Memory B cell (primary cell): ENCODE measurements at places on chromosomes 3 and 15.

DNA sequence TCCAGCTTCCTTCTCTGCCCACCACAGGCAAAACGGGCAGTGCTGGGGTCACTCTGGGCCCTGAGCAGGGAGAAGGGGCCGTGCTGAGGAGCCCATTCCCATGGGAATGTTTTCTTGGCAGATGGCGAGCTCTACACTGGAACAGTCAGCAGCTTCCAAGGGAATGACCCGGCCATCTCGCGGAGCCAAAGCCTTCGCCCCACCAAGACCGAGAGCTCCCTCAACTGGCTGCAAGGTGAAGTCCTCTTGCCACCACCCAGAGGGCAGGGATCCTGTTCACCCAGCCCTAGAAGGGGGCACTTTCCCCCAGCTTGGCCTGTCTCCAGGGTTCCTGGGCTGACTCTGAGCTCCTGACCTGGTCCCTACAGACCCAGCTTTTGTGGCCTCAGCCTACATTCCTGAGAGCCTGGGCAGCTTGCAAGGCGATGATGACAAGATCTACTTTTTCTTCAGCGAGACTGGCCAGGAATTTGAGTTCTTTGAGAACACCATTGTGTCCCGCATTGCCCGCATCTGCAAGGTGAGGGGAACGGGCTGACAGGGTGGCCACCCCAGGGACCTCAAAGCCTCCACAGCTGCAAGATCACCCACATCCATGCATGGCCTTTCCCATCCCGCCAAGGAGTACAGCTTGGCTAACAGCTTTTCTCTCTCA is 12.4 kb downstream of the CIB1 start:
- DNase-seq = no peak

- no peak for DNase-seq
These were observed 152.6 kb downstream of the DPH6 start for GRCh38 chr15:35393398-35393797.

DNA sequence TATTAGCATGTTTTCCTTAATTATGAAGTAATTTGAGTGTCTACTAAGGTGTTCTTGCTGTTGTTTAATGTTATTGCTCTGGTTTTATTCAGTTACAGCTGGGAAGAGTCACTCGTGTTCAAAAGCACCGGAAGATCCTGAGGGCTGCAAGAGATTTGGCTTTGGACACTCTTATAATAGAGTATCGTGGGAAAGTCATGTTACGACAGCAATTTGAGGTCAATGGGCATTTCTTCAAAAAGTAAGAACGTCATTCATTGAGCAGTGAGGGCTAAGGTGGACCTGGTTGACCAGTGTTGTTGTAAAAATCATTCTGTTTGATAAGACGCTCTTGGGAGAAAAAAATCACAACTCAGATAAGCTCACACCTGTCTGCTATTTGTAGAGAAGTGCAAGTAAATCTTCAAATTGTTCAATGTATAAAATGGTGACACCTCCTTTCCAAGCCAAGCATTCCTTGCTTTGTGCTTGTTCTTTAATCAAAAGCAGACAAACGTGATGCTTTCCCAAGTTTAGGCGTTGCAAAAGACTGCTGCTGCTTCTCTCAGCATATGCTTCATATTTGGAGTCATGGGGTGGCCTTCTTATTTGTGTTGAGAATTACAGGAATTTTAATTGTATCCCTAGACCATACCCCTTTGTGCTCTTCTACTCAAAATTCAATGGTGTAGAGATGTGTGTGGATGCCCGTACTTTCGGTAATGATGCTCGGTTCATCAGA is 44.2 kb downstream of the SETD5 start:
- DNase-seq = no peak

- no peak for DNase-seq
These were observed 43.3 kb downstream of the RBMS3 start for GRCh38 chr3:29324180-29324651.

GRCh38 chr3:194541483-194541882 is 54.7 kb upstream of the ATP13A3 start:
- no peak for DNase-seq

- DNase-seq = no peak
These were observed 30.8 kb upstream of the MAGEF1 start for GRCh38 chr3:184742676-184743135.

- DNase-seq = no peak
These were observed 5.7 kb upstream of the DYNLT2B start for GRCh38 chr3:196323691-196324090.

GRCh38 chr3:158713094-158713499 is 19.2 kb downstream of the RARRES1 start:
- DNase-seq = no peak

DNA sequence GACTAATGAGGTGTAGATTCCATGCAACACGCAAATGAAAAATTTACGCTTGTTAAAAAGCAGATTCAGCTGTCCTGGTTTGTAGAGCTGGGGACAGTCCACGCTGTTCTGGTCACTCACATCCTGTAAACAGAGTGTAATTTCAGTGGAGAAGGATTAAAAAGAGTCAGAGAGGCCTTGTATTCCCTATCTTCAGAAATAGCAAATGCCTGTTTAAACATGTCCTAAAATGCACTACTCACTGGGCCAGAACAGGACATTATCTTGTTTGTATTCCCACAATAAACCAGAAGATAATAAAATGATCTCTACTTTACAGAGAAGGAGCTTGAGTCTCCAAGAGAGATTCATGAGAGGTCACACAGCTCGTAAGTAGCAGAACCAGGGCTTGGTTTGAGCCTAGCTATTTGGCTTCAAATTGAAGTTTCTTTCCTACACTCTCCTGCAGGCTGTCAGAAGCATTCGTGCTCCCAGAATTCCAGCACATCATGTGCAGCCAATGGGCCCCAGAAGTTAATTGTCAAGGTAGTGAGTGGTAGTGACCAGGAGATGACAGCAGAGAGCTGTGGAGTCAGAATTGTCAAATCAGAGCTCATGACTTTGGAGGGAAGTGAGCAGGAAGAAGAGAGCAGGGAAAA is 242.5 kb downstream of the ATP8B4 start:
- DNase-seq = no peak

DNA sequence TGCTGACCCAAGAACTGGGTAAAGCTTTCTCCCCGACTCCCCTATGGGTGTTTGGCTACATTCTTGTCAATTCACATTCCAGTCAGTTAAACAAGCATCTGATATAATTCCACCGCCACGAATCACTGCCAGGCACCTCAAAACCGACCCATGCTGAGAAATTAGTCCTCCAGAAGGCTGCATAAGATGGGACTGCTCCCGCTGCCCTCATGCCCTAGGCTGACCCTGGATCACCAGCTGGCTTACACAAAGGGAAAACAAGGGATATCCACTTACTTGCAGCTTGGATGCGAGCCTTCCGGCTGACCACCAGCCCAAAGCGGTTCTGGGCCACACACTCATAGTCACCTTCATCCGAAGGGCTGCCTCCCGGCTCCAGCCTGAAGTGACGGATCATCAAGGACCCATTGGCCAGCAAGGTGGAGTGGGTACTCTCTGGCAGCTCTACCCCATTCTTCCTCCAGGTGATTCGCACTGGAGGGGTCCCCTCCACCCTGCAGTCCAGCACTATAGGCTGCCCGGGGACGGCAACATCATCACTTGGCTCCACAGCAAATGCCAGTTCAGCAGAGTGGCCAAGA is 2.9 kb downstream of the IGDCC3 start:
- no peak for DNase-seq

DNA sequence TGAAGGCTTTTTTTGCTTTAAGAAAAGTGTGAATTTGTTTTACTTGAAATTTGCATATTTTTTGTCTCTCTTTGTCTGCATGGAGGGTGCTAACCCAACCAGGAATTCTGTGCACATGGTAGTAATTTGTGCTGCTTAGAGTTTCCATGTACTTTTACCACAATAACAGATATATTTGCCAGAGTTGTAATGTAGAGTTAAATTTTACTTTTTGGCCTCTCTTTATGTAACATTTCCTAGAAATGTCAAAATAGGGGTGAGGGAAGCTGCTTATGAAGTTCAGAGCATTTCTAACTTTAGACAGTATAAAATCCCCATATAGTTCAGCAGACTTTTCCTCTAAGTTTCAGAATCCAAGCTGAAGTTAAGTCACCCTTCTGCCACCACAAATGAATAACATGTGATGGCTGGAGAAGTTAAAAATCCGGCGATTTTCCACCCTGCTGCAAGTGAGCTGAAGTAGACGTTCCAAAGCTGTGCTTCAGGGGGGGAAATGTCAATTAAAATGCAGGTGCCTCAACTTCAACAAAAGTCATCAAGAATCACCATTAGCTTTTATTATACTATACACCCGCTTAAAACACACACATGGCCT is 385.7 kb upstream of the NR2F2 start:
- no peak for DNase-seq

DNA sequence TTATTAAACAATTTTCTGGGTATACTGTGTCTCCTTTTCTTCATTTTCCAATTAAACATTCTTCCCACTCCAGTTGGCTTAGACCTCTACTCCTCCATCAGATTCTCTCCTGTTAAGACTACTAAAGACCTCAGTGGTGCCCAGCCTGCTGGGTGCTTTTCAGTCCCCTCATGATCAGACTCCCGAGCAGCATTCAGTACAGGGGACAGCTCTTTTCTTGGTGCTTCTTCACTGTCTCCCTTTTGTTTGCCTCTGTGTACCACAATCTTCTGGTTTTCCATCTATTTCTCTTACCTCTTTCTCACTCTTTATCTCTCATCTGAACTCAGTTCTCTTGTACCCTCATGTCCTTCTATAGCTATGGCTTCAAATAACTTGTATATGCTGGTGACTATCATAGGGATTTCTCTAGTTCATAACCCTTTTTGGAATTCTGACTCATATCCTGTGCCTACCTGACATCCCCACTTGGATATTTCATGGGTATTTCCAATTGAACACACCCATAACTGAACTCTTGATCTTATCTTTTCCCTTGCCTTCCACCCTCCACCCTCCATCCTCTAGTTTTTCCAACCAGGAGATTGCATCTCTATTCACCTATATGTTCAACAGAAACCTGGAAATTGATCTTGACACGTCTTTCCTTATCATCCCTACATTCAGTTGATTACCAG is 55.6 kb upstream of the ABHD10 start:
- no peak for DNase-seq

DNA sequence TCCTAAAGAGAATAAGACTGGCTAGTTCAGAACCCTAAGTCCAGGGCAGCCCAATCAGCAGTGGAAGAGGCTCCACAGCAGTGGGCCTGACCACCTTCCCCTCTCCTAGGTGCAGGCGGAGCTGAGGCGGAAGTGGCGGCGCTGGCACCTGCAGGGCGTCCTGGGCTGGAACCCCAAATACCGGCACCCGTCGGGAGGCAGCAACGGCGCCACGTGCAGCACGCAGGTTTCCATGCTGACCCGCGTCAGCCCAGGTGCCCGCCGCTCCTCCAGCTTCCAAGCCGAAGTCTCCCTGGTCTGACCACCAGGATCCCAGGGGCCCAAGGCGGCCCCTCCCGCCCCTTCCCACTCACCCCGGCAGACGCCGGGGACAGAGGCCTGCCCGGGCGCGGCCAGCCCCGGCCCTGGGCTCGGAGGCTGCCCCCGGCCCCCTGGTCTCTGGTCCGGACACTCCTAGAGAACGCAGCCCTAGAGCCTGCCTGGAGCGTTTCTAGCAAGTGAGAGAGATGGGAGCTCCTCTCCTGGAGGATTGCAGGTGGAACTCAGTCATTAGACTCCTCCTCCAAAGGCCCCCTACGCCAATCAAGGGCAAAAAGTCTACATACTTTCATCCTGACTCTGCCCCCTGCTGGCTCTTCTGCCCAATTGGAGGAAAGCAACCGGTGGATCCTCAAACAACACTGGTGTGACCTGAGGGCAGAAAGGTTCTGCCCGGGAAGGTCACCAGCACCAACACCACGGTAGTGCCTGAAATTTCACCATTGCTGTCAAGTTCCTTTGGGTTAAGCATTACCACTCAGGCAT is 33.7 kb downstream of the VIPR1 start:
- no peak for DNase-seq

DNA sequence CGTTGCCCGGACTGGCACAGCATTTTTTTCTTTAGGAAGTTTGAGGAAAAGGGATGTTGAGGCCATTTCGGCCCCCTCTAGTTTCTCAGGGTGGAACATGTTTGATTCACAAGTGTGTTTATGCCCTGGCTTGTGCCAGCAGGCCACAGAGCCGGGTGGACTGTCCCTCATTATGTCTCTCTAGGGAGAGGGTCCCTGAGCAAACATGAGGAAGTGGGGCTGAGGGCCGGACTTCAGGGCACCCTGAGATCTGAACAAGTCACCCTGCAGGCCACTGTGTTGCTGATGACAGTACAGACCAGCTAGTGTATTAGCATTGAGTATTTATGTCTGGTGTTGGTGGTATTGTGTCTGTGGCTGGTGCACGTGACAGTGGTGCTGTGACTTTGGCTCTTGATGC is 34.9 kb downstream of the RNU5B-1 start:
- no peak for DNase-seq

DNA sequence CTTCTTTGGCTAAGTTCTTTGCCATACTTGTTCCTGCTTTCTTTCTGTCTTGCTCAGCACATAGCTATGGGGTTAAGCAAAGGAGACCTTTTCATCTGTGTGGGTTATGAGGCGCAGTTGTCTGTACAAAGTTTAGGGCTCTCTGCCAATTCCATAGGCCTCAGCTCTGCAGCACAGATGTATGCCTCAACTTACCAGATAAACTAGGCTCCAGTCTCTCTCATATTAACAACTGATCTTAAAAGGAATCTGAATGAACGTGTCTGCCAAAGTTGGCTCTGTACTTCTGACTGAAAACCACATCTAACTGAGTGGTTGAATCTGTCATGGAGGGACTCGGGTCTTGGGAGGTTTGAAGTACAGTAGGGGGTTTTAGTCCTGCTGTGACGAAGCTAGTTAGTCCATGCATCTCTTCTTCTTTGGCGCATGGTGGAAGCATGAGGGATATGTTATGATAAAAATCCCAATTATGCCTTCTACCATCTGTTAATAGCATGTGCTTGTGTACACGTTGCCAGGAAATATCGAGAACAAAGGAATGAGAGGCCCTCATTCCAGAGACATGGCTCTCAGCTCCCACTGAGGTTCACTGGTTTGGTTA is 114.6 kb upstream of the TSC22D2 start:
- no peak for DNase-seq

DNA sequence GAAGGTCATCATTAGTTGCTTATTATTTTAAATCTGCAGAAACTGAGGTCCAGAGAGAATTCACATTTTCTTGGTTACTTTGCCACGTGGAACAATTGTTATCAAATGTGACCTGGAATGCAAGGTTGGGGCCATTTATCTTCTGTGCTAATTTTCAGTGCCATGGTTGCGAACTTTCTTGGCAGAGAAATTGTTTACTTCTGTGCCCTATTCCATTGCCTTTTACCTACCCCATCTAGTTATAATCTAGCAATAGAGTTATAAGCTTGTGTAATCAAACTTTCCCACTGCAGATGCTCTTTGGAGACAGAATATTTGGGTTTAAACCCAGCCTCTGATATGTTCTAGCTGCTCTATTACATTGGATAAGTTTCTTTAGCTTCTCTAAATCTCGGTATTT is 242.9 kb downstream of the LPP start:
- DNase-seq = no peak

DNA sequence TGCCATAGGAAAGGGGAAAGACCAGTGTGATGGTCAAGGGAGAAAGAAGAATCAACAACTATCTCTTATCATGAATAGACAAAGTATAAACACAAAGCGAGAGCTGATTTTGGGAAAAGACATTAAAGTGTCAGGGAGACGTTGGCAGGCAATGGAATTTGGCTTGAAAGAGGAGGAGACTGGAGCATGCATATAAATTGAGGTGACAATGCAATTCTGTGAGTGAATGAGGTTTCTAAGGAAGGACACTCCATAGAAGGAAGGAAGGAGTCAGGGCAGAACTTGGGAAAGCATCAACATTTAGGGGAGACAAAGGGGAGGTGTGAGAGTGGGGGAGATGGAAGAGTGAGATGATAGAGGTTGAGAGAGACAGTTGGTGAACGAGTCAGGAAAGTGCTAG is 543.0 kb upstream of the TBL1XR1 start:
- DNase-seq = no peak
